Activated T-helper 1 cell treated with anti-CD3 and anti-CD28 coated beads, Interleukin-2, amount 50 U/mL, for 16 hours (primary cell): ENCODE measurements at places on chromosomes 2 and 18.

DNA sequence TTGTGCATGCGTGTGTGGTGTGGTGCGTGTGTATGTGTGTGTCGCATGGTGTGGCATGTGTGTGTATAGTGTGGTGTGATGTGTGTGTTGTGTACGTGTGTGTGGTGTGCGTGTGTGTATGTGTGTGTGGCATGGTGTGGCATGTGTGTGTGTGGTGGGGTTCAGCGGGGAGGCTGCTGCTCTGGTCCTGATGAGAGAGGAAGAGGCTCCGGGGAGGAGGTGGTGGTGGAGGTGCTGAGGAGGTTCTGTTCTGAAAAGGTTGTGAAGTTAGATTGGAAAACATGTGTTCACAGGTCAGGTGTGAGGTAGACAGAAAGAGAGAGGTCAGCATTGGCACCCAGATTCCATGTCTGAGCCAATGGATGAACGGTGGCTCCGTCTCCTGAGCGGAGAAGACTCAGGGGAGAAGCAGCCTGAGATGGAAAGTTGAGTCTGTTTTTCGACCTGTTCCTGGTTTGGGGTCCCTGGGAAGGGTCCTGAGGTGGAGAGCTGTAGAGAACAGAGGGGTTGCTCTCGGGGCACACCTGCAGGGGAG, 67.2 kb upstream of the HDAC4 start:
- DNase-seq, result no peak

DNA sequence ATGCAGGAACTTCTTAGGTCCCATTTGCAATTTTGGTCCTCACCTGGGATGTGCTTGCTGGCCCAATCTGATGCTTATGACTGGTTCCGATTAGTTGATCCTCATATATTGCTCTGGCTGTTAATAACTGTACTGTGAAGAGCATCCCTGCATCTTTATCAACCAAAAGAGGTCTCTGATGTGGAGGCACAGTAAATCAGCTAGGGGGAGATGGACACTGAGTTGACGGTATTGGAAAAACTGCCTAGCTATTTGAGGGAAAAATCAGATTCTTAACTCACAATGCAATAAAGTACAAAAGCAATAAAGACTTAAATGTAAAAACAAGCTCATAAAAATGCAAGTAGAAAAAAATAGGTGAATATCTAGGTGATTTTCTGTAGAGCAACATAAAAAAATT, 188.0 kb upstream of the TCF4 start:
- DNase-seq, result no peak

DNA sequence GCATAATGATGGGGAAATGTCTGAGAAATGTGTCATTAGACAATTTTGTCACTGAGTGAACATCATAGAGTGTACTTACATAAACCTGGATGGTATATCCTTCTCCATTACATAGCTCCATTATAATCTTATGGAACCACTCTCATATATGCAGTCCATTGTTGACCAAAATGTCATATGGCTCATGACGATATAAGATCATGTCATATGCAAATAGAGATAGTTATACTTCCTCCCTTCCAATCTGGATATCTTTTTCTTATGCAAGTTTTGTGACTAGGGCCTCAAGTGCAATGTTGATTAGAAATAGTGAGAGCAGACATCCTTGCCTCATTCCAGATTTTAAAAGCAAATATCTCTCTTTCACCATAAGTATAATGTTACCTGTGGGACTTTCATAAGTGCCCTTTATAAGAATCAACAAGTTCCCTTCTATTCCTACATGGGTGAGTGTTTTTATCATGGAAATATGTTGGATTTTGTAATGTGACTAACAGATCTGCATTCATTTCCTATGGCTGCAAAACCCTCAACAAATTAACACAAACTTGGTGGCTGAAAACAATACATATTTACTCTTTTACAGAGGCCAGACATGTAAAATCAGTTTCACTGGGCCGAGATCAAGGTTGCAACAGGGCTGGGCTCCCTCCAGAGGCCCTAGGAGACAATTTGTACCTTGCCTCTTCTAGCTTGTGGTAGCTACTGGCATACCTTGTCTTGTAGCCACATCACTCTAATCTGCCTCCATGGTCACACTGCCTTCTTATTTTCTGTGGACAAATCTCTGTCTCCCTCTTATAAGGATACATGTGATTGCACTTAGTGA, 21.6 kb upstream of the SULT1C4 start:
- DNase-seq, result no peak

DNA sequence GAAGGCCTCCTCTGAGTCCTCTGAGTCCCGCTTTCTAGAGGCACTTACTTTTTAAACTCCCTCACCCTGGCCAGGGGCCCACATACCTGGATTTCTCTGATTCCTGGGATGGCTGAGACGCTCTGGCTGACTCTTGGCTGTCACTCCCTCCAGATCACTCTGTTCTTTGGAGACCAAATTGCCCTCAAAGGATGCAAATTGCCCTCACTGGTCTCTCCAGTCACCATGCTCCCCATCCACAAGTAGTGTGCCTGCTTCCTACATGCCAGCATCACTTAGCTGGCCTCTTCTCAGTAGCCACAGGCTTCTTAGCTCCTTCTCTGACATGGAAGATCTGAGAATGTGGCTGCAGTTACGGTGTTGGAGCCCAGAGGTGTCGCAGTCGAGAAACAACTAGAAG, 41.3 kb upstream of the CCDC68 start:
- DNase-seq, result no peak

DNA sequence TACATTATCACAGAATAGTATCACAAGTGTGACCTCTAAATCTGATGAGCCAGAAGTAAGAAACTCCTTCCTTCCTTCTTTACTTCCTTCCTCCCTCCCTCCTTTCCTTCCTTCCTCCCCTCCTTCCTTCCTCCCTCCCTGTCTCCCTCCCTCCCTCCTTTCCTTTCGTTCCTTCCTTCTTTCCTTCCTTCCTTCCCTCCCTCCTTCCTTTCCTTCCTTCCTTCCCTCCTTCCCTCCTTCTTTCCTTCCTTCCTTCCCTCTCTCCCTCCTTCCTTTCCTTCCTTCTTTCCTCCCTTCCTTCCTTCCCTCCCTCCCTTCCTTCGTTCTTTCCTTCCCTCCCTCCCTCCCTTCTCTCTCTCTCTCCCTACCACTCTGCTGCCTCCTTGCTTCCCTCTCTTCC, 359.2 kb downstream of the OSR1 start:
- no peak for DNase-seq

- DNase-seq, result no peak
Observed at GRCh38 chr2:211709389-211709788, 829.2 kb downstream of the ERBB4 start.

DNA sequence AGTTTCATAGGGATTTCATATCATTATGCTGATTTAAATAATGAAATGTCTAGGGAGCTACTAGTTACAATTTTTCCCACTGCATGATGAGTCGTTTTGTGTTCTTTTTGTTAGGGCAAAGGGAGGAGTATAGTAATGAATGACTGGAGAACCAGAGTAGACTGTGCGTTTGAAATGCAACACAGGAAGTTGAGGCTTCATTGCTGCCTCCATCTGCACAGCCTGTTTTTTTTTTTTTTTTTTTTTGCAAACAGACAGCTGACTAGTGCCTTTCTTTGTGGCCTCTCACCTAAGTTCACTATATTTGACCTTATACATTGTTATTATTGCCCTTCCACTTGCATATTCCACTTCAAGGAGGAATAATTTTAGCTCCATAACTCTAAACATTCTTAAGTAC, 286.7 kb upstream of the LRRTM1 start:
- no peak for DNase-seq

GRCh38 chr2:238019962-238020361, 40.8 kb upstream of the SCLY start:
- DNase-seq, result no peak

GRCh38 chr2:176492583-176492982, 223.3 kb downstream of the MTX2 start:
- DNase-seq, result no peak

GRCh38 chr18:63195326-63196159, 124.0 kb downstream of the BCL2 start:
- DNase-seq, result no peak
